ENCODE measurements at places on chromosomes 4 and X.

- no peak for DNase-seq
Observed at GRCh38 chr4:90127706-90128345, 632 bp downstream of the CCSER1 start.

DNA sequence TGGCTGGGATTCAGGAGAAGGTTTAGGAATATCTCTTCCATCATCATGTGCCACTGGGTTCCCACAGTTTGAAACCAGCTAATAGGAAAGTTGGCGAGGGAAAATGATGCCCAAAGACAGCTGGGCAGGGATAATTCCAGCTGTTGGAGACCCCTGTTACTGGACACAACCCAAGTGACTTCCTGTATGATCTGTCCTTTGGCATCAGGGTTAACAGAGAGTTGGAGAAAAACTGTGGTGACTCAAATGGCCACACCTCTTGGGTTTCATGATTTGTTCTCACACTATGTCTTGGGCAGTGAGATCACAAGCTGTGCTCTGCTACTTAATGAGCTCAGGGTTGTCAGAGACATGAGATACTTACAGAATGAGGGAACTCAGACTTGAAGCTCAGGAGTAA, 3.8 kb downstream of the FGF16 start:
- DNase-seq, result no peak

DNA sequence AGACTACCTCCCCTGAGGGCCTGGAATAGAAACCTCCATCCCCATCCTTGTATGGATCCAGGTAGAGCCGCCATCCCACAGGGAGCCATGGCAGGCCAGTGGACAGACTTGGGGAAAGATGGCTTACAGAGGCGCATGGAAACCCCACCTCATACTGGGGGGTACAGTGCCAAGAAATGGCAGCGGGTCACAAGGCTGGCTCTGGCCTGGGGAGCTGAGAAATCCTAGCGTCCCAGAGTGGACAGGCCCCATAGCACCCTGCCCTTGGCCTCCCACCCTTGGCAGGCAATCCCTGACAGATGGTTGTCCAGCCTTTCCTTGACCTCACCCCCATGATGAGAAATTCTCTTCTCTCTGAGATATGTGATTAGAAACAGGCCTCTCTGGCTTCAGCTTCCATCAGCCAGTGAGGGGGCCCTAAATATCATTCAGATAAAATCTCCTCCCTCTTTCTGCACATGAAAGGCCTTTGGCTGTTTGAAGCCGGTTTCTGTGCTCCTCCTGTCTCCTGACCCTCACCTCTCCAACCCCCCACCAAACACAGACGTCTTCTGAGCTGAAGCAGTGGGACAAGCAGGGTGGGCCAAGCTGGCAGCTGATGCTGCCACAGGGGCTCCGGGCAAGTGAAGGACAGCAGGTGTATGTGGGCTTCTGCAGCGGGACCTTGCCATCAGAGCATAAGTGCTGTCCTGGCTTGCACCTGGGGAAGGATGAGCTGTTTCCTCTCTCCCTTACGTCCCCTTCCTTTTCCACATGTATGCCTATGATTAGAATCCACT, 204.4 kb upstream of the MAMLD1 start:
- DNase-seq, result no peak

DNA sequence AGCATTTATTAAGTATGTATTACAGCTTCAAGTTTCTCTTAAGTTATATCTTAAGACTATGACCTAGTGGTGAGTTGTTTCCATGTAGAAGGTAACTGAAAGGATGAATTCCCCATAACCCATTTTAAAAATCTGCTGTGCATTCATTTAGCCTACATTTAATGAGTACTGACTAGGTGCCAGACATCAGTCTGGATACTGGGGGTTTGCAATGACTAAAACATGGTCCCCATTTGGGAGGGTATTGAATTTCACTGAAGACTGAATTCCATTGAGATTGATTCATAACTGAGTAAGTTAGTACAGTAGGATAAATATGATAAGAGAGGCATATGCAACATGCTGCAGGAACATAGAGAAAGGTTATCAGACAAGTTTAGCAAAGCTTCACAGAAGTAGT, 241.5 kb downstream of the FRAS1 start:
- no peak for DNase-seq

DNA sequence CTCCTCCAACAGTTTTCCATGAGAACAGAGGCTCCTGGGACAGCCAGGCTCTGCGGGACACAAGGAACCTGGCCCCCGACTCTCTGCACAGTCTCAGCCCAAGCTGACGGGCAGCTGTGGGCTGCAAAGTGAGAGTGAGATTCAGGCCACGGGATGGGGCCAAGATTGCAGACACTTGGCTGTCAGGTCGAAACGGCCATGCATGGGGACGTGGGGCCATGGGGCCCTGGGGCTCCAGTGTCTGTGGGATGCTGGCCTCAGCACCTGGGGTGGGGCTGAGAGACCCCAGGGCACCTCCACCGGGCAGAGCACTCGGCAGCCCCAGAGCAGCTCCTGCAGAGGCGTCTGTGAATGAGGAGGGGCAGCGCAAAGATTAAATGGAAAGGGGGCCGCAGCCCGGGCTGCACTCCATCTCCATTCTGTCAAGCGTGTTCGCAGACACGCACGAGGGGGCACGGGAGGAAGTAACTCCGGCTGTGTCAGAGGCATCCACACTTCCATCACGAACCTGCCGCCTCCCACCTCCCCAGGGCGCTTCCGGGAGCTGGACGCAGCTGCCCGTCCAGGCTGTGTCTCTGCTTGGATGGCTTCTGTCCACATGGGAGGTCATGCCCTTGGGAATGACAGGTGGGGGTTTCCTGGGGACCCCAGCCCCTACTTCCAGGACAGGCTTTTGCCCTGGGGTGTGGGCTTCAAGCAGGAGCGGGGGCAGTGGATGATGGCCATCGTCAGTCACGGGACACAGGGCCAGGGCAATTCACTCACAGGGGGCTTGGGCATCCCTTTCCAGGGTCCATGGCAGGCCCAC, 82.8 kb upstream of the NKX1-1 start:
- DNase-seq, result no peak

DNA sequence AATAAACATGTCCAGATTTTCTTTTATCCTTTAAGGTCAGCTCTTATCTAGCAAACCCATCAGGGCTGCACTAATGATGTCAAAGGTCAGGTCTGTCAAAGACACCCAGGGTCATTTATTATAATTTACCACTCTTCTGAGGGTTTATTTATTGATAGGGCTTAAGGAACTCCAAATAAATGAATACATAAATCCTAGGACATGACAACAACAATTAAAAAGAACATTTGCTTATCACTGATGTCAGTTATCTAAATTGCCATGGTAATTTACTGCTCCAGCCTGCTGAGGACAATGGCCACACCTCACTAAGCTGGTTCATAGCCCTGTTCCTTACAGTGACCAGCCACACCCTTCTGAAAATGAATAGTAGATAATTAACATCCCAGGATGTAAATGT, 317.1 kb downstream of the UNC5C start:
- no peak for DNase-seq

All from activated CD4-positive, alpha-beta T cell treated with anti-CD3 and anti-CD28 coated beads, Interleukin-2, amount 50 U/mL, for 24 hours (primary cell).